Right cardiac atrium (tissue), 5 donors: ENCODE measurements at places on chromosomes 13 and 19. TPM values are rescaled to one million over a fixed set of nuclear protein-coding genes. Genes with fewer than 3 reads are reported as not detected.

Gene TTC9B
- polyA plus RNA-seq, result 0.11 TPM

Gene PRSS57
- polyA plus RNA-seq, result not detected

Gene PRTN3
- polyA plus RNA-seq, result not detected

Gene CGB3
- polyA plus RNA-seq, result not detected

Gene NOVA2
- 3.3 TPM for polyA plus RNA-seq

Gene CSNK1G2
- 30.2 TPM for polyA plus RNA-seq

Gene PBX4
- polyA plus RNA-seq, result 0.36 TPM

Gene KASH5
- not detected for polyA plus RNA-seq

Gene DACH1
- polyA plus RNA-seq, result 1.3 TPM
